ENCODE measurements at places on chromosomes 5 and 9. TPM values are rescaled to one million over a fixed set of nuclear protein-coding genes. Genes with fewer than 3 reads are reported as not detected.

APBA1 gene
- 0.64 TPM for polyA plus RNA-seq

ARHGEF37 gene
- polyA plus RNA-seq, result 2.3 TPM

TMC1 gene
- not detected for polyA plus RNA-seq

SNCAIP gene
- 1.5 TPM for polyA plus RNA-seq

WNT8A gene
- not detected for polyA plus RNA-seq

HK3 gene
- polyA plus RNA-seq, result 102 TPM

LIFR gene
- polyA plus RNA-seq, result 9.2 TPM

FYB1 gene
- polyA plus RNA-seq, result 5.8 TPM

PCDHA12 gene
- 0.20 TPM for polyA plus RNA-seq

ELL2 gene
- 9.5 TPM for polyA plus RNA-seq

MAMDC4 gene
- polyA plus RNA-seq, result 0.57 TPM

DNA sequence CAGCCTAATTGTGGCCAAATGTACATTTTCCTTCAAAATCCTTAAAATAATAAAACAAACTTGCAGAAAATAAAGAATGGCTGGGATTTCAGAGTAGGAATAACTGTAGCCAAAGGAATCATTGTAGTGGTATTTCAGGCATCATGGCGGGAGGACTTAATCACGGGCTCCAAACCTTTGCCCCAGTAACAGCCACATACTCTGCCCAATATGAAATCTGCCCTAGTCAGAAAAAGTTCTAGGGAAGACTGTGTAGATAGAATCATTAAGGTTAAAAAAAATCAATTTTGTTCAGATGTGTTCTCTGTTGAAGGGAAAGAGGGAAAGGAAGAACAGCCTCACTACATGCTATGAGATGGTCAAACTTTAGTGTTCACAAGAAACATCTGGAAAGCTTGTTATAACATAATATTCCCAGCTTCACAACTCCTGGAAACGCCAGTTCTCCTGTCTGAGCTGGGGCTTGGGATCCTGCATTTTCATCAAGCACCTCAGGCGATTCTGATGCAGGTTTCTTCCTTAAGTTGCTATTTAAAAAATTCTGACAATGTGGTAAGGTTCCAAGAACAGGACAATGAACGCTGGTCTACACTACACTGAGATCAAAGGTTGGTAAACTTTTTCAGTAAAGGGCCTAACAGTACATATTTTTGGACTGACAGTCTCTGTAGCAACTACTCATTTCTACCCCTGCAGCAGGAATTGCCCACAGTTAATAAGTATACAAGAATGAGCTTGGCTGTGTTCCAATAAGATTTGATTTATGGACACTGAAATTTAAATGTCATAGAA lies 87.9 kb downstream of the CEMIP2 start:
- DNase-seq, result no peak

- DNase-seq, result no peak
These were observed 532.2 kb upstream of the SGCD start for GRCh38 chr5:155794795-155795194.

DNA sequence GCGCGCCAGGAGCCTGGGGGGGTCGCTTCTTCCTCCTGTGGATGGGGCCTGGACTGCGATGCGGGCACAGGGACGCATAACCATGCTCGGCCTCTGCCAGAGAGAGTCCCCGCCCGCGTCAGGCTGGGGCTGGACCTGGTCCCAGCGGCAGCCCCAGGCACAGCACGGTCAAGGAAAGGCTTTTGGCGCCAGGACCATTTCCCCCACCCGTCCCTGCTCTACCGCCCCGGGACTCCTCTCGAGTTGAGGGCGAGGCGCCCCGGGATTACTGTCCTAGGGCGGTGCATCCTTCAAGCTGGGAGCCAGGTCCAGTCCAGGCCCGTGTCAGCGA lies 341 bp downstream of the MXD3 start:
- peak; percentile 50 for DNase-seq

GRCh38 chr5:160293901-160294561 lies 18.3 kb downstream of the CCNJL start:
- DNase-seq, result no peak

DNA sequence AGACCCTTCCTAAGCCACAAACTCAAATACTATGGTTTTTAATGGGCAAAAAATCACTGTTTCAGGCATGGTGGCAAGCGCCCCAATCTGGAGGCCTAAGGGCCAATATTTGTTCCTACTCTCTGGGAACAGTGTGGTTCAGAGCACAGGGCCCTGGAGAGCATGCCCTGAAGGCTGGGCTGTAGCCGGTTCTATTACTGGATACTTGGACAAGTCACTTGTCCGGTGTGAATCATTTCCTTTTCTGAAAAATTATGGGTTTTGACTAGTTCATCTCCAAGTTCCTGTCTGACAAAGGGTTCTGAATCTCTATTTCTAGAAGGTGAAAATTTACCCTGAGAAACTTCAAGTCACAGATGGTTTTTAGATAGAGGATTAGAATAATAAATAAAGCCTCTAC lies 75.0 kb downstream of the OTULIN start:
- DNase-seq, result no peak

DNA sequence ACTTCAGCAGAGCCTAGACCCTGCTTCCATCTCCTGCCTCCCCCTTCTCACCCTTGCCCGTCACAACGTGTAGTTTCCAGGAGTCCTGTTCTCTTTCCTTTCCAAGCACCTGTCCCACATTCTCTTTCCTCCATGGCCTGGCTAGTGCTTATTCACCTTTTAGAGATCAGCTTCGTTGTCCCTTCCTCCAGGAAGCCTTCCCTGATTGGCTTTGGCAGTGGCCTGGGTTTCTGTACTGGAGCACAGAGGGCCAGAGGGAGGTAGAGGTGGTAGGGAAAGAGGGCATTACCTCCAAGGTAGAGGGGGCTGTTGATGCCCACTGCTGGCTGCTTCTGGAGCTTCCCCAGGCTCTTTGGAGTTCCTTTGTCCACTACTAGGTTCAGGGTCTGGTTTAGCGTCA lies 93.7 kb upstream of the PANK3 start:
- DNase-seq, result no peak

GRCh38 chr5:53831496-53831895 lies 271.1 kb downstream of the NDUFS4 start:
- no peak for DNase-seq

DNA sequence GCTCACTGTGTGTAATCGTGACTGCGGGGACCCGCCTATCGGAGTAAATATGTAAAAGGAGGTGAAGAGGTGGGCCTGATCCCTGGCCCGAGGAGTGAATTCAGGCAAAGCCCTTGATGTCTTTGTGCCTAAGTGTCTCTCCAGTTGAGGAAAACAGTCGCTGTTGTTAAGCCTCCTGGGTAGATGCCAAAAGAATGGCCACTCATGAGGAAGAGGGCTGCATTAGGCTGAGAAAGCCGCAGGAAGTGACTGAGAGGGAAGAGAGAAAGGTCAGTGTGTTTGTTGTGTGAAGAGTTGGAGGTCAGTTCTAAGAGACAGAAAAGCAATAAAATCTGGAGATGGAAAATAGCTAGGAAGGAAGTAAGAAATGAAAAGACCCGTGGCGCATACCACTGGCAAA lies 35.8 kb upstream of the PIP5K1B start:
- DNase-seq, result no peak

DNA sequence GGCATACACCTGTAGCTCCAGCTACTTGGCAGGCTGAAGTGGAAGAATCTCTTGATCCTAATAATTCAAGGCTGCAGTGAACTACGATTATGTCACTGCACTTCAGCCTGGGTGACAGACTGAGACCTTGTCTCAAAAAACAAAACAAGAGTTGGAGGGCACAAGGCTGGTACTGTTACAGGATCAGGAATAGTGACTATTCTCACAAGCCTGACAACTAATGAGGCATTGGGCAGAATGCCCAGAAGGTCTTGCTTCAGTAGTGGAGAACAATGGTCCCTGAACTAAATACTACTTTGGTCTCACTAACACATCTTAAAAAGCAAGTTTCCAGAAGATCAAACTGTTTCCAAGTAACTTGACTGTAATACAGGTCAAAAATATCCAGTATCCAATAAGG lies 182.9 kb upstream of the RFX3 start:
- DNase-seq, result peak; percentile 45

DNA sequence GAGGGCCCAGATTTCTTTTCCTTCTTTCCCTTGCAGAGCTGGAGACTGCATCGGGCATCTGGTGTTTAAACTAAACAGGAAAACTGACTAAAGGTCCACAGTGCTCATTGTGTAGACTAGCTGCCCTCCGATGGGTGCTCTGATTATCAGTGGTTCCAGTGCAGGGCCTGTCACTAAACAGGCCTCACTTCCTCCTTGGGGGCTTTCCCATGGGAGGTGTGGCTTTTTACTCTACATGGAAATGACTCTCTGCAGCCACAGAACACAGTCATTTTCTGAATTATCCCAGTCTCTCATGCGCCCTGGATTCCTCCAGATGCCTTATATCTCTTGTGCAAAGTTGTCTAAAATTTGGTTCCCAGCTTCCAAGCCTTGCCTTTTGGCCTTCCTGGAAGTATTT lies 199.2 kb downstream of the TRIO start:
- DNase-seq, result no peak

GRCh38 chr9:14148501-14149103 lies 165.3 kb downstream of the NFIB start:
- DNase-seq, result no peak

DNA sequence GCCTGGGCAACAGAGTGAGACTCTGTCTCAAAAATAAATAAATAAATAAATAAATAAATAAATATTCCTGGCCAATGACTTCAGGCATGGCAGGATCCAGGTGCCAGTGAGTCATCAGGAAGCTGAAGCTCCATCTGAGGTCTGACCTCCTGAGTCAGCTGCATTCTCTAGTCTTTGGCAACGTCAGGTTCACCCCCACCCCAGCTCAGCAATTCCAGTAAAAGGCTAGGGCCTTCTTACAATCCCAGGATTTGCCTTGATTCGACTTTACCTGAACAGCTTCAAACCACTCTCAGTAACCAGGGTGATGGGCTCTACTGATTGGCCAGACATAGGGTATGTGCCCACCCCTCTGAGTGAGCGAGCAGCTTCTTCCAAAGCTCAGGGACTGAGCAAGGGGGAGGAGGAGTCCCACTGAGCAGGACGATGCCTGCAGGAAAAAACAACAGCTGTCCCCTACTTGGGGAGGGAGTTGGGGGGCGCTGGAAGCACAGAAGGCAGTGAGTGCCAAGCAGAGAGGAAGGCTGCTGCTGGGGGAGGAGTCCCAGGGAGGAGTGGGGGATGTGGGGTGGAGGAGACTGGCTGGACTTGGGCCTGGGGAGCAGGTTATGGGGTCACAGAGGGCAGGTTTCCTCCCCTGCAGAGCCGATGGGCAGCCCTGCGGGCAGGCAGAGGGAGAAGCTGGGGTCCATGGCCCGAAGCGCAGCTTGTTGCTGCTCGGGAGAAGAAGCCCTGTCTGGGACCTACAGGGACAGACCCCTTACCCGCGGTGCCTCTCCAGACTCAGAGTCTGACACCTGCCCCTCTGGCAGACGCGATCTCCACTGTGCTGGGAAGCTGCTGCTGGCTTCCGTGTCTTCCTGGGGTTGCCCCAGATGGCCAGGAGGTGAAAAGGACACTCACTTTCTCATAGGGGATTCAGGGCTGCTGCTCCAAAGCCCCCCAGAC lies 25.9 kb upstream of the UNC5A start:
- no peak for DNase-seq

DNA sequence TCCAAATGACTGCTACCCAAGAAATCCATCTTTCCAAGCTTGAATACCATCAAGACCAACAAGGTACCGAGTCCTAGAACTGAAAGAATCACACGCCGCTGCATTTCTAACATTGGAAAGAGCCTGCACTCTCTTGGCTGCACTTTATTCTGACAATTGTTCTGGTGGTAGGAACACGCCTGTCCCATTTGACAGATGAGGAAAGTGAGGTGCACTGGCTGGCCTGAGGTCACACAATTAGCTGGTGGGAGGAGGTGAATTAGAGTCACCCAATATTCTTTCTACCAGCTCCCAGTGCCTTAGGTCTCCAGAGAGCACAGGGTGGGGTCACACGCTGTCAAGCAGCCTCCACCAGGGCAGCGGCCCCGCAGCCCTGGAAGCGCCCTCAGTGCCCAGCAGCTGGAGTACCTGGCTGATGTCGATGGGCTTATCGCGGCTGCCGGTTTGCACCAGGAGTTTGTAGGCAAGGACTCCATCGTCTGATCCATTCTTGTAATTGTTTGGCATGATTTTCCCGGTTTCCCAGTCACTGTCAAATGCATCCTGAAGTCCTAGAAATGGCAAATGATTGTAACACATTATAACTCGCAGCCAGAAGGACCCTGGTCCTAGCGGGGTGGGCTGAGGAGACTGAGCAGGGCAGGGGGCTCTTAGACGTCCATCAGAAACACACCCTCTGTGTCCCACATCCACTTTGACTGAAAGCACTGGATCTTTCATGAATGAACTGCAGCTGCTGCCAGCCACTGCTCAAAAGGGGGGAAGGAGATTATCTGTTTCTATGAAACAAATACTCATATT lies 55.1 kb downstream of the PTCH1 start:
- DNase-seq, result no peak

DNA sequence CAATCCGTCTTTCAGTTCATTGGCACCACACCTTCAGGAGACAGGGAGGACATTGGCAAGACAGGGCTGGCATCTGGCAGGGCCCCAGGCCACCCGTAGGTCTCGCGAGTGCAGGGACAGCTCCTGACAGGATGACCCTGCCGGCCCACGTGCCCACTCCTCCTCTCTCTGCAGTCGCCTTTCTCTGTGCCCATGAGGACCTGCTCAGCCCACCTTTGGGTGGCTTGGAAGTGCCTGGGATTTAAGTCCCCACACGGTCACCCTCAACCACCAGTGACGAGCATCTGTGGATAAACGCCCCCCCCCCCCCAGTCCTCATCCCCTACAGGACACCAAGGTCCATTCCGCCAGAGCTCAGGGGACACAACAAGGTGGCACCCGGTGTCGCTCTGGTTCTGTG lies 4.1 kb downstream of the MRPL36 start:
- DNase-seq, result no peak

DNA sequence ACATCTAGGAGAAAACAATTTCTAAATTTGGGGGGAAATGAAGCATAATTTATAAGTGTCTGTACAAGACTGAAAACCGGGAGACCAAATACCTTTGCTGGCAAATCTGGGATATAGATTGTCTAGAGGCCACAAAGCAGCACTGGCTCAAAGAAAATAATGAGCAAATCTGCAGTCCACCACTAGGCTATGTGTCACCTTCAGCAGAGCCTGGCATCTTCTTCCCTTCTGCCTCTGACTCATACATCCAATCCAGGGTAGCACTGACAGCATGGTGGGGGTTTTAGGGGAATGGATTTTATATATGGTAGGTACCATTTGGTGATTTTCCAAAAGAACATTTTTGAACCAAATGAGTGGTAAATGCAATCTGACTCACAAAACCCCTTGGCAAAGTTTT lies 12.8 kb downstream of the FAM81B start:
- no peak for DNase-seq

- no peak for DNase-seq
These were observed 15.1 kb downstream of the TCOF1 start for GRCh38 chr5:150372639-150373038.

- DNase-seq, result no peak
These were observed 220.3 kb downstream of the NR3C1 start for GRCh38 chr5:143182901-143183820.

- DNase-seq, result no peak
These were observed 1899.9 kb downstream of the MAT2B start for GRCh38 chr5:165405340-165405739.

DNA sequence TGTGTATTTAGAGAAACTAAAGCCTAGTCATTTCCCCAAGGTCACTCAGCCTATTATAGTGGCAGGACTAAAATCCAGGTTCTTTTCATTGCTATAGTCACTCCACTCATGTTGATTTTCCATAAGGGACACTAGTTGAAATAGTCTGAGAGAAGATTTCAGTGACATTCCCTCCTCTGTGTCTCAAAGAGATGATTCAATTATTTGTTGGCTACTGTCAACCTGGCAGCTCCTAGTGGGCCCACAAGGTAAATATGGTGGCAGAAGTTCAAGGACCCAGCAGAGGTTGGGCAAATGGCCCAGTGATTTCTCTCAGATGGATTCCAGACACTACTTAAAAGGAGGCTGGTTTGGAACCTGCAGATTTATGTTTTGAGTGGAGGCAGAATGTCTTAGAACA lies 48.1 kb downstream of the G3BP1 start:
- no peak for DNase-seq

All from adrenal gland (tissue), 19 donors.